Cortex of kidney (tissue), 1 donor: ENCODE measurements at places on chromosomes 16 and 17.

DNA sequence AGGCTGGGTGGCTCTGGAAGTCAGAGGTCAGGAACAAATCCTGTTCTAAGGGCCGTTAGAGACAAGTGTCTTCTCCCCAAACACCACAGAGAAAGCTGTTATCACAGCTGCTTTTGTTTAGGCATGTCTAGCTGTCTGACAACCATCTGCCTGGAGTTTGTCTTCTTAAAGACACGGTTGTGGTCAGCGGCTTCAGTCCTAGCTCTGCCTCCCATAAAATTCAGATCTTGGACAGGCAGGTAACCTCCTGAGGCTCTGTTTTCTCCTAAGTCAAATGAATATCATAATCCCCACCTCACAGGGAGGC lies 2.3 kb upstream of the ITGA3 start:
- DNase-seq, result no peak

DNA sequence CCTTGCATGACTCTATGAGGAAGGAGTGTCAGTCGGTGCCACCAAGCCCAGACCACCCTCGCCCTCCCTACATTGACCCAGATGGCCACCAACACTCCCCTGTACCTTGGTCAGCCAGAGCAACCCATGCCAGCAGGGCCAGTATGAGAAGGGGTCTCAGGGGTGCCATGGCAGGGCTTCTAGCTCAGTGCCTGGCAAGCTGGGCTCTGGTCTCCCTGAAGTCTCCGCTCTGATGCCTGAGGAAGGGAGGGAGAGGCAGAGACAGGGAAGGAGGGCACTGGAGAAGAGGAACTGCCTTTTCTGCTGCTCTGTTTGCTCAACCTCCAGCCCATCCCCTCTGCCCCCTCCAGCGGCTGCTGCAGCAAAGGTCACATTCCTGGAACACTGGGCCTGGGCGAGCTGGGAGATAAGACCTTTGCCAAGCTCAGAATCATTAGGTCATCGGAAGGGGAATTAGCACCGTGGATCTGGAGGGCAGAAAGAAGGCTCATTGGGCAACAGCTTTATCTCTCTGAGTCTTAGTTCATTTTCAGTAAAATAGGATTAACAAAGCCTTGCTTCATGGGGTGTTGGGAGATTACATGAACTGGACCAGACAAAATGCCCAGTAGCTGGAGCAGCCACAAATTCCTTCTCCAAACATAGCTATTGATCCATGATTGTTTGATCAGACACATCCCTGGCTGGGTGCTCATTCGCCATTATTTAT lies at the start of gene VTN:
Gene VTN (minus strand): TSS at position 273 of the 709 bp plus-strand sequence. CDS start 104 bp downstream, at position 169.
- no peak for DNase-seq

- no peak for DNase-seq
Measured at GRCh38 chr17:32323811-32324491, 18.0 kb downstream of the C17orf75 start.

GRCh38 chr16:58128711-58129096 lies 477 bp downstream of the CFAP20 start:
- DNase-seq, result no peak

GRCh38 chr17:55601874-55602364 lies 90.7 kb upstream of the SMIM36 start:
- no peak for DNase-seq

DNA sequence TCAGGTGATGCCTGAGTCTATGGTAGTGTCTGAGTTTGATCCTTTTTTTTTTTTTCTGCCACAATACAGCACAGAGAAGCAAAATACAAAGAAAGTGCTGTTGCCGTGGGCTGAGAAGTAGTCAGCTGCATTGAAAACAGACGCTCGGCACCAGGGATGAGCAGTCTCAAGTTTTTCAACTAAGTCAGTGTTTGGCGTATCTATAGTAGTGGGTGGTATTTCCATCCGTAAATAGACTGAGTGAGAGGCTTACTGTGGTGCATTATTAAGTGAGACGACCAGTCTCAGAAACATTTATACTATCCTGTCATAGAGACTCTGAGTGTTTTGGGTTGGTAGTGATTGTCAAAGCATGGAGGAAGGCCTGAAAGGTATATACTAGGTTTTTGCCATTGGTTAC lies 221.3 kb downstream of the SNX29 start:
- DNase-seq, result no peak

DNA sequence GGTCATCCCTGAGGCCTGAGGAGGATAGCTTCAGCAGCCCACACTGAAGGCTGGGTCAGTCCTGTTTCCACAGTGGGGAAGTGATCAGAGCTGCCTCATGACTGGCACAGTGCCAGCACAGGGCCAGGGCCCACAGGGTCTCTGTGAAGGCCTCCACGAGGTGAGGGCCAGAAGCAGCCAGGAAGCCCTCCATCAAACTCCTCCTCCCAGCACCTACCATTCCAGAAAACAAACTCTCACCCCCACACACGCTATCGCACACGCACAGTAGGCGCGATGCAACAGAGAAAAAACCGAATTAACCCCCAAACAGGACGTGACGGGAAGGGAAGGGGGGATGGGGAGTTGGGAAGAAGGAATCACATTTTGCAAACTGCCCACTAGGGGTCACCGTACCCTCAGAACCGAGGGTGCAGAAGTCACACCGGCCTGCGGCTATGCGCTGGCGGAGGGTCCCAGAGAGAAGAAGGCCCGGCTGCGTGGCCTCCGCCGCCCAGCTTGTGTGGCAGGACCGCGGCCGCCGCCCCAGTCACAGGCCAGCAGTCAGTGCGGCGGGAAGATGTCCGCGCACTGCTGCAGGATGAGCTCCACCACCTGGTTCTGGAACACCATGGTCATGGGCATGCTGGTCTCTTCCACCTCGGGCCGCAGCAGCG lies 37.6 kb downstream of the ARHGAP27 start:
- no peak for DNase-seq

DNA sequence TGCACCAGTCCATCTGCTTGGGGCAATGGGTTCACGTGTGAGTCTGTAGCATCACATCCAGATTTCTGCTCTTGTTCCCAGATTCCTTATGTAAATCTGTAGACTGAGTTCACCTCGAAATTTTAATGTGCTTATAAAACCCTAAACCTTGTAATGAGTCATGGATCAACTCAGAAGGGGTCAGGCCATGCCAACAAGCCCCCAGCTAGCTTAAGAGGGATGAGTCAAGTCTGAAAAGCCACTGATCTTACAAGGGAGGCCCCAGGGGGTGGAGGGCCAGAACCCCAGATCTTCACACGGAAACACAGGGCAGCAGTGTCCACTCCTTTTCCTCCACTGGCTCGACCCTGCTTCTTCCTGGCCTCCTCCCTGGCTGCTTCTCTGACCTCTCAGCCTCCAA lies 399.1 kb upstream of the CDH5 start:
- no peak for DNase-seq

GRCh38 chr17:64540118-64540776 lies 33.5 kb downstream of the CEP95 start:
- DNase-seq, result no peak

- DNase-seq, result no peak
Measured at GRCh38 chr17:27466743-27467375, 10.6 kb downstream of the KSR1 start.

- no peak for DNase-seq
Measured at GRCh38 chr17:38885728-38886642, 16.1 kb downstream of the LASP1 start.

GRCh38 chr17:64297467-64298088 lies 34.5 kb upstream of the TEX2 start:
- no peak for DNase-seq

GRCh38 chr16:84735849-84736586 lies 36.2 kb downstream of the USP10 start:
- no peak for DNase-seq

DNA sequence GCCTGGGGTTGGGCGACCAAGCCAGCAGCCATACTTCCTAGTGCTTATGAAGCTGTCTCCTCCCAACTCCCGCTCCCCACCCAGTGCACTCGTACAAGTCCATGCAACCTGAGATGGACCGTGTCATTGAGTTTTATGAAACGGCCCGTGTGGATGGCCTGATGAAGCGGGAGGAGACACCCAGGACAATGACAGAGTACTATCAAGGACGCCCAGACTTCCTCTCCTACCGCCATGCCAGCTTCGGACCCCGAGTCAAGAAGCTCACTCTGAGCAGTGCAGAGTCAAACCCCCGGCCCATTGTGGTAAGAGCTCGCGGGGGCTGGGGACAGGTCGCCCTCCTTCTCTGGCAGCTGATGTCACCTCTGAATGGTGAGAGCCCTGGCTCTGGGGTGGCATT lies 11.0 kb upstream of the KATNB1 start:
- no peak for DNase-seq

DNA sequence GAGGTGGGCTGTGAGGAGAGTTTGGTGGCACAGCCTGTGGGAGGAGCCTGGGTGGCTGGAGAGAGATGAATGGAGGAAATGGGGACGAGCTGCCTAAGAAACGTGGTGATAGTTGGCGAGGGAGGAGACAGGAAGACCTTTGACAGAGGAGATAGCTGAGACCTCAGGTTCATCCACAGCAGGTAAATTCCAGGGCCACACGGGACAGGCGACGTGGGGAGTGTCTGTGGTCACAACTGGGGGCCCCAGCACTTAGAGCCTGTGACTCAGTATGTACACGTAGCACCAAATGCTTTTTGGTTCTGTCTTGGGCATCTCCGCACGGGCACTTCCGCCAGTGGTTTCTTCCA lies 7.7 kb downstream of the MINK1 start:
- no peak for DNase-seq

DNA sequence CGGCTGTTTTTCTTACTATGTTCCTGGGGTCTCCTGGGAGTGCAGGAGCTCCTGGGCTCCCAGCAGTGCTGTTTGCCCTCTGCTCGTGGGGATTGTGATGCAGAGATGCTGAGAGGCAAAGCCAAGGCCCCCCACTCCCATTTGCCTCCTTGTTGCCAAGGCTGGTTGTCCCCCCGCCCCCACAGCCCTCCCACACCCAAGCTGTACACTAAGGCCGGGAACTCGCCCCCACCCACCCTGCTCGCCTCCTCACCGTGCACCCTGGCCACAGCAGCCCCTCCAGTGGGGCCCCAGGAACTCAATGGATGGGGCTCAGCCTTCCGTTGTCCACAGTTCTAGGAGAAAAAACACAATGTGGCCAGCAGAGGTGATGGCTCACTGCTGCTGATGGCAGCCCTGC lies 10.2 kb downstream of the NLRC3 start:
- no peak for DNase-seq

GRCh38 chr16:29307598-29308507 lies 98.7 kb downstream of the NPIPB11 start:
- no peak for DNase-seq

DNA sequence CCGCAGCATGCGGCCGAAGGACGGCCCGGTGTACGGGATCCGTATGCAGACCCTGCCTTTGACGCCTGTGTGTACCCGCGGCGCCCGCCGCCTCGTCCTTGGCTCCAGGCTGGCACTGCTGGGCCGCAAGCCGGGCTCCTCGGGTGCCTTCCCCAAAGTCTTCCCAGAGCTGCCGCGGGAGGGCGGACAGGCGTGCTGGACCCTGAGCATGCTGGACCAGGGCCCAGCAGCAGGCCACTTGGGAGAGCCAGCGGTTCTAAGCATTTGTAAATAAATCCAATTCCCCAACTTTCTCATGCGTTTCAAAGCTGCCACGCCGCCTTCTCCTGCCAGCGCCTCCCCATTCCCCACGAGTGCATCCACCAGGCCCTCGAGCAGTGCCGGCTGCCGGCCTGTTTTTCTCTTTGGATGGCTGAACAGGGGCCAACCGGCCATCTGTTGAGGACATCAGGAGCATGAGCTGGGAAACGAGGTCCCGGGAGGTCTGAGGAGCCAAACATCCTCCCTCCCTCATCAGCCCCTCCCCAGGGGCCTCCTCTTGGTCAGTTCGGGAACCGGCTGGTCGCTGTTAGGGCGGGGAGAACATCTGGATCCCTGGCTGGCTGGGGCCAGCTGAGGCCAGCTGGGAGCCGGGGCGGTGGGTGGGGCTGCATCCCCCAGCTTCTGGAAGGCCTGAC lies 20.5 kb upstream of the PABPN1L start:
- DNase-seq, result no peak

GRCh38 chr16:22278441-22279230 lies 18.6 kb upstream of the POLR3E start:
- DNase-seq, result no peak

- DNase-seq, result no peak
Measured at GRCh38 chr17:27958708-27959381, 65.7 kb upstream of the LYRM9 start.

- DNase-seq, result no peak
Measured at GRCh38 chr16:7983676-7984075, 606.6 kb downstream of the TMEM114 start.

GRCh38 chr17:76449126-76449525 lies 3.8 kb downstream of the UBE2O start:
- DNase-seq, result no peak

- peak; percentile 27 for DNase-seq
Measured at GRCh38 chr16:58025351-58026138, at the start of gene MMP15. Gene MMP15, plus strand, starts transcription at chr16:58025754. Its CDS starts 597 bp downstream, at chr16:58026351.

GRCh38 chr16:10168258-10168657 lies 14.0 kb downstream of the GRIN2A start:
- no peak for DNase-seq

- DNase-seq, result no peak
Measured at GRCh38 chr16:68943961-68944360, 100.6 kb downstream of the TANGO6 start.

DNA sequence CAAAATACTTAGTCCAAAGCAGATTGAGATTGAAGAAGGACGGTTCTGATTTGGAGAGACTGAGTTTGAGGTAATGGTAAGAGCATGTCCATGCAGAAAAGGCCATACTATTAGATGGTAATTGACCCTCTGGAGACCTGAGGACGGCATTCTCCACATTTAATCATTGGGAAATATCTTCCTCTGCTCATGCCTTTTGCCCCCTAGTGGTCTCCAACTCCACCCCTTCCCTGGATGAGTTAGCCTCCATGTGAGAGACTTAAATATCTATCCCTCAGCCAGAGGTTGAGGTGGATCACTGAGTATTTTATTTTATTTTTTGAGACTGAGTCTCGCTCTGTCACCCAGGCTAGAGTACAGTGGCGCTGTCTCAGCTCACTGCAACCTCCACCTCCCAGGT lies 10.4 kb upstream of the OR3A1 start:
- DNase-seq, result no peak

- no peak for DNase-seq
Measured at GRCh38 chr17:7579001-7579833, at the start of gene CD68. Gene CD68, plus strand, starts transcription at chr17:7579638. Its CDS starts 40 bp downstream, at chr17:7579678.

- DNase-seq, result no peak
Measured at GRCh38 chr17:73262676-73263642, 1.3 kb upstream of the CPSF4L start.

DNA sequence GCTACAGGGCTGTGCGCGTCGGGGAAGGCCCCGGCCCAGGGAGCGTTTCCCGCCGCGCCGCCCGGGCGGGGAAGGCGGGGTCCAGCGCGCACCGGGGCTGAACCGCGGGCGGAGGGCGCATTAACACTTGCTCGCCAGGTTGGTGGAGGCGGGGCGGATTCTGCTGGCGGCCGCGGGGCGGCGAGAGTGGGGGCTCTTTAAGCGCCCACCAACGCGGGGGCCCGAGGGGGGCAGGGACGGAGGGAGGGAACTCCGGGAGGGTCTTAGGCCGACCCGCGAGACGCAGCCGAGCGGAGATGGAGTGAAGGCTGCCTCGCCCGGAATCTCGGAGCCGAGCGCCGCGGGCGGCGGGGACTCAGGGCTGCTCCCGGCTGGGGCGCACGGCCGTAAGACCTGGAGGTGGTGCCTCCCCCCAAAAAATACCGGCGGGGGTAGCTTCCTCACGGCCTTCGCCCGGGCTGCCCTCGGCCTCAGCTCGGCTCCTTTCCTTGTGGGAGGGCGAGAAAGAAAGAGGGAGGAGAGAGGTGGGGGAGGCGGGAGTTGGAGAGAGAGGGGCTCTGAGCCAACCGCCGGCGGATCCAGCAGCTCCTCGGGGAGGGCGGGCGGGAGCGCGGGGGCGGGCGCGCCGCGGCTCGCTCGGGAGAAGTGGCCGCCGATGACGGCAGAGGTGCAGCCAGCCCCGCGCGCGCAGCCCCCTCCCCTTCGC lies 415 bp upstream of the FOXF1 start:
- no peak for DNase-seq
